NCI-H146 (cell line): ENCODE measurements at places on chromosomes 4 and X.

GRCh38 chrX:10223781-10224180 is 67.0 kb downstream of the CLCN4 start:
- no peak for DNase-seq

- no peak for DNase-seq
Measured at GRCh38 chr4:20679951-20680350, 20.3 kb upstream of the PACRGL start.

GRCh38 chr4:120761070-120761469 is 161.5 kb downstream of the PRDM5 start:
- DNase-seq = no peak

- DNase-seq = no peak
Measured at GRCh38 chrX:113058634-113059033, 218.0 kb upstream of the AMOT start.

DNA sequence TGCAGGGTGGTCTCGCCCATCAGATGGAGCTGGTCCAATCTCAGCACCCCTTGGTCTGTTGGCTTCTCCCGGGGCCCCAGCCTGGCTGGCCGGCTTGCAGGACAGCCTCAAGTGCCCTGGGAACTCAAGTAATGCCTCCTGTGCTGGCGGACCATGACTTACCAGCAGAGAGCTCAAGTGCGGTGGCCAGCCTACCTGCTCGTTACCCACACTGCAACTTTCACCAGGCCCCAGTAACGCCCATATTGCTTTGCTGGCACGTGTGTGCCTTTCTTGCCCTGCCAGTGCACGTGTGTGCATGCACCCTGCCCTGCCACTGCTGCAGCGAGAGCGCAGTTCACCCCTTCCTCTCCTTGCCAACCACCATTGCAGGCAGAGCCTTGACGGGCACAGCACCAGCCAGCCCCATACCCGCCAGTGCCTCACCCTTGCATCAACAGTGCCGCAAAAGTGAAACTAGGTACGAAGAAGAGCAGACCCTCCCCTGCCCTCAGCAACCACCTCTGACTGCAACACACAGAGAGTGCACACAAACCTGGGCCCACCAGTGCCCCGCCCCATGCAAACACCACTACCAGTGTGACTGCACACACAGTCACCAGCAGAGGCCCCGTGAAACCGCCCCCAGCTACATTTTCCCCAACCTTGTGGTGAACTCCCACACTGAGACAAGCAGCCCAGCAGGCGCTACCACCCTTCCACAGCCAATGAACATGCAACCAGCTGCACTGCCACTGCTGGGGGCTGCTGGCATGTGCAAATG is 88.9 kb upstream of the POU3F4 start:
- DNase-seq = no peak

GRCh38 chr4:124535003-124535402 is 177.5 kb downstream of the ANKRD50 start:
- no peak for DNase-seq

GRCh38 chrX:154123241-154124219 is 20.5 kb upstream of the OPN1LW start:
- no peak for DNase-seq

- DNase-seq = peak; percentile 41
Measured at GRCh38 chr4:181860668-181861067, 382.5 kb upstream of the TENM3 start.

DNA sequence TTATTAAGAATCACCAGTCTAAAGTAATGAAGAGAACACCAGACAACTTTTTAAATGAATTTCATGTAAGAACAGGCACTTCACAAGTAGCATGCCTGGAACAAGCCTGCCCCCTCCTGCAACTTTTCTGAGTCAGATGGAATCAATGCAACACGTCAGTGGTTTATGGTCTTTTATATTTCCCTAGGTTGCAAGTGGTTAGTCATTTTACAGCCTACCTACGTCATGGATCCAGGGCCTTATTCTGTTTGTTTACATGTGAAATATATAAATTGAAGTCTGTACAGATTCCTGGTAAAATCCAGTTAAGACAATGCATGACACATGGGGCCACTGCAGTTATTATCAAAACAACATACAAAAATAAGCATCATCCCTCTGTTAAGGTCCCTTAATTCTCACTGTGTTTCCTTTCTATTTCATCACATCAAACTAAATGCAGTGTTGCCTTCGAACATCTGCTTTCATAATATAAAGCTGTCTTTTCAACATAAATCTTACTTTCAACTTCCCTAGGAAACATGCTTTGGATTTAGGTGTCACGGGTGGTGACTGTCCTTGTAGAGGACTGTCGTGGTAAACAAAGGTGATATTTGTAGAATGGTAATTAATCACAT is 309.3 kb downstream of the FRMPD4 start:
- no peak for DNase-seq

GRCh38 chr4:186134257-186134656 is 29.8 kb downstream of the FAM149A start:
- no peak for DNase-seq

DNA sequence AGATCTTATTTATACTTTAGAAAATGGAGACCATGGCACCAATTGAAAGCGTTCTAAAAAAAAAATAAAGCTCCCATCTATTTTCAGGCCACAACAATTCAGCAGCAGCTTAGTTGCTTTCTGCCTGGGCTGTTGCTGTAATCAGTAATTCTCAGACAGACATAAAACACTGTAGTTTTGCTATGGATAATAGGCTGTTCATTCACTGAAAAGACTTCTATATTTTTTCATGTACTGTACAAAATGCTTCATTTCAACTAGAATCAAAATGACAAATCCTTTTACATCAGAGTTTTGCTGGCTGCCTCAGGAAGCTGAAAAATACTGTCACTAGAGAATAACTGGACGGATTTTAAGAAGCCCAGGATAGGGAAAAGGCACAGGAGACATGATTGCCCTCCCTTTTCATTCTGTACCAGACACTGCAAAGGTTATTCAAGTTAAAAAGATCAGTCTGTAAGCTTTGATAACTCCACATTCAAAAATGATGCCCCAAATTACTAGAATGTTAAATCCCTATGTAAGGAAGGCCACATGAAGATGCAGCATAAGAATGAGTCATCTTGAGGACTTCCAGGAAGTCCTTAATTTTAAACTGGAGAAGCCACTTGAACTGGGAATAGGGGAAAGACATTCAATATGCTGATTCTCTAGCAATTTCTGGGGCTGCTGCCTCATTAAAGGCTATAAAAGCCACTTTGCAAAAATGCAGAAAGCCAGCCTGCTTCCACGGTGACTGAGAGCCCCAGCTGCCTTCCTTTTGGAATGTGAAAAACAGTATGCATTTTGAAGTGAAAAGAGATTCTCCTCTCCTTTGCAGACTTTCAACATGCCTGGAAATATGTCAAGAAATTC is 403.2 kb upstream of the RASGEF1B start:
- DNase-seq = no peak

- no peak for DNase-seq
Measured at GRCh38 chr4:99841129-99841528, 24.5 kb downstream of the DAPP1 start.

- DNase-seq = no peak
Measured at GRCh38 chr4:91284480-91284879, 1019.3 kb upstream of the GRID2 start.

- no peak for DNase-seq
Measured at GRCh38 chr4:138113819-138114400, 128.2 kb downstream of the SLC7A11 start.

DNA sequence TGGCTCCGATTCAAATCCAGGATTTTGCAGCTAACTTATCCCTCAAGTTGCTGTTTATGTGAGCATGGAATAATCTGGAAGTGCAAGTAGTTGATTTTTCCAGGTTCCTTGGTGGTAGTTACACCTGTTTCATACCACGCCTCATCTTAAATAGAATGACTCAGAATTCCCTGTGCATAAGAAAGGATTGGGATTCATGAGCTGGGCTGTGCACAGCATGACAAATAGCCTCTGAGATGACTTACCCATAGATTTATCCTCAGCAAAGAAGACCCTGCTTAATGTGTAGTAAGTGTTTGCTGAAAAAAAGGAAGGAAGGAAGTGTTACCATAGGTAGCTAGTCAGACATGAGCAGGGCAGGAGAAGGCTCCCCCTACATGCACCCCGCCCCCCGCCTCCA is 777.7 kb upstream of the ADGRL3 start:
- DNase-seq = no peak

DNA sequence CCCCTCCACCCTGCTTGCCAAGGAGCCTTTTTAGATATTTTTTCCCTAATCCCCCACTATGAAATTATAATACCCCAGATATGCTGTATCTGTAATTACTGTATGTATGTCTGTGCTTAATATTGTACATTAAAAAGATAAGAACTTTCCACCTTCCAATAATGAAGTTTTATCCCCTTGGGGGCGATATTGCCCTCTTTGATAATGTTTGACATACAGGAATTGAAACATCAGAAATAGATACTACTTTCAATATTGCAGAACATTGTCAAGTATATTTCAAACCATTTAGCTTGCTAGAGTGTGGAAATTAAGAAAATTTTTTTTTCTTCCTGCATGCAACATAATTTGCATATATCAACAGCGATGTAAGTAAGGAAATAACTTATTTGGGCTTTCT is 58.9 kb downstream of the NAF1 start:
- DNase-seq = no peak

DNA sequence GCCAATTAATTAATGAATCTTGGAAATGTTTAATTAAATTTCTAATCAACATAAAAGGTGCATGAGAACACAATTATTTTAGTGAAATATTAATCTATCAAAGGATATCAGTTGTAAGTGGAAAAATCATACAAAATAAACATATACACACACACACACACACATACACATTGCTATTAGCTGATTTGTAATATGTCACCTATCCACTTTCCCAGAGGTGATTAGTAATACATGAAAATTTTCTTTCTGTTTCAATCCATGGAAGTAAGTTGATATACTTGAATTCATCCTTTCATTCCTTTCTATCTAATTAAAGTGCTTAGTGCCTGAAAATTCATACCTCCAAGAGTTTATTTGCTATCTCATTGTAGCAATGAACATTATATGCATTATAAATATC is 213.7 kb downstream of the EPHA5 start:
- DNase-seq = no peak

DNA sequence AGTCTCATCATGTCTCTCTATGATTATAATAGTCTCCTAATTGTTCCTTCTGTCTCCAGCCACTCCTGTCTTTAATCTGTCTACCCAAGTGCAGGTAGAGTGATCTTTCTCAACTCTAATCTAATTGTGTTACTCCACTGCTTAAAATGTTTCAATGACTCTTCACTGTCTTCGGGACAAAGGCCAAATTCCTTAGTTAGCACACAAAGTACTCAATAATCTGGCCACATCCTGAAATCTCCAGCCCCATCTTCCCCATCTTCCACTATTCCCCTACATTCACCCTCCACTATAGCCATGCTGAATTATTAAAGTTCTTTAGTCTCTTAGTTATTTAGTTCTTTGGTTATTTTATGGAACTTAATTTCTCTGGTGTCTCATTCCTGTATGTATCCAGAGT is 353.3 kb downstream of the OPHN1 start:
- DNase-seq = no peak

DNA sequence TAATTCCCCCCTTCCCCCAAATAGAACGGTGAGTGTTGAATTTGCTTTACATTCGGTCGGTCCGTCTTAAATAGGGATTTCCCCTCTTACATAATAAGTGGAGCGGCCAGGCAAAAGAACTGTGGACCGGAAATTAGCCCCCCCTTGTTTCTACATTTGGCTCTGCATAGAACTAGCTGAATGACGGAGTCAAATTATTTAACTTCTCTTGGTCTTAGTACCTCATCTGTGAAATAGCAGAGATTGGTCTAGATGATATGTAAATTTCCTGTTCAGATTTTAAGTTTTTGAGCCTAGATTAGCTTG is 1.3 kb downstream of the SPATA18 start:
- DNase-seq = peak; percentile 22

DNA sequence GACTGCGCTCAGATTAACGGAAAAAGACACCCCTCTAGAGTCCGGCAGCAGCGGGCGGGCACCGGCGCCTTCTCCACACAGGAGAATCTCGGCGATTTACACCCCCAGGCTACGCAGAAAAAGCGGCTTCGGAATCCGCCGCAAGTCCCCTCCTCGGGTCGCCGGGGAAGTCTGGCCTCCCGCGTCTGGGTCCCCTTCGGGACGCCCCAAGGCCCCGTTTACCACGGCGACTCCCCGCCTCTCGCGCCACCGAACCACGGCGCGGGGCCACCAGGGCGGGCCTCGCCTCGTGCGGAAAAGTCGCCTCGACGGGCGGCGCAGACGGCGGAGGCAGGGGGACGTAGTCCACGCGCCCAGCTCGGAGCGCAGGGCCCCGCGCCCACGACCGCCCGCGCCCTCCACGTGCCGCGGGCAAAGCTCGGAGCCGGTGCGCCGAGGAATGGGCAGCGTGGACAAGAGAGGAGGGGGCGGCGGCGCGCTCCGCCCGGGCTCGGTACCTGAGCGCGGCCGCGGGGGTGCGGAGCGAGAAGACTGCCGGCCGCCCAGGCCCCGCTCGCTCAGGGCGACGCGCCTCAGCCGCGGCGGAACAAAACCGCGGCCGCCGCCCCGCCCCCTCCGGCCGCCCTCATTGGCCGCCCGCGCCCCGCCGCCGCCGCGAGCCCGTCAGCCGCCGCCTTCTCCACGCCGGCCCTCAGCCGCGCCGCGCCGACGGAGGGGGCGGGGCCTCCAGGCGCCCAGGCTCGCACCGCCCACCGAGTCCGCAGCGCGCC is at the start of gene FAM53A:
FAM53A (minus strand) TSS at position 578 of the 770 bp plus-strand sequence. CDS start 15,572 bp downstream, outside the sequence.
- peak; percentile 85 for DNase-seq

GRCh38 chr4:125331116-125331515 is 16.4 kb downstream of the FAT4 start:
- no peak for DNase-seq

DNA sequence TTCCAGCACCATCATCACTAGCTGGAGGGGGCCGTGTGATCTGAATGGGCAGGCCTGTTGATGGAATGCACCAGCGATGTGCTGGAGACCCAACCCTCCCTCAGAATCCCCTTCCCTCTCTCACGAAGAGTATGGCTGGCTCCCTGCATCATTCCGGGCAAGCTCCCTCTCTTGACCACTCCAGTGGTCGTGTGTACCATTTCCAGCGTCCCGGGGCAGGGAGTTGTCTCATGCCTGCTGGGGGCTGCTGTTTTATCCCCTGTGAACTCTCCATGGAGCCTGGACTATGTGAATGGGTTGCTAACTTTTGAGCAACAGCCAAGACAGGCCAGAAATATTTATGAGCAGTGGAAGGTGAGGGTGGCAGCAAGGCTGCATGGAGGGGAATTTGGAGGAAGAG is 8.1 kb downstream of the CSAG1 start:
- no peak for DNase-seq

GRCh38 chr4:23390246-23390645 is 499.6 kb downstream of the PPARGC1A start:
- no peak for DNase-seq

GRCh38 chr4:153466949-153467896 is 1.1 kb downstream of the TMEM131L start:
- peak; percentile 86 for DNase-seq

- no peak for DNase-seq
Measured at GRCh38 chr4:150583287-150584110, 1.5 kb downstream of the MAB21L2 start.
